Hematopoietic multipotent progenitor cell (in vitro differentiated cells): ENCODE measurements at places on chromosomes 11 and 22. TPM values are rescaled to one million over a fixed set of nuclear protein-coding genes. Genes with fewer than 3 reads are reported as not detected.

The BCO2 gene
- total RNA-seq, result 1.3 TPM

The RIC3 gene
- 5.7 TPM for total RNA-seq

The BBOX1 gene
- not detected for total RNA-seq

GRCh38 chr11:68266936-68267880, 4.6 kb downstream of the C11orf24 start:
- no peak for DNase-seq

DNA sequence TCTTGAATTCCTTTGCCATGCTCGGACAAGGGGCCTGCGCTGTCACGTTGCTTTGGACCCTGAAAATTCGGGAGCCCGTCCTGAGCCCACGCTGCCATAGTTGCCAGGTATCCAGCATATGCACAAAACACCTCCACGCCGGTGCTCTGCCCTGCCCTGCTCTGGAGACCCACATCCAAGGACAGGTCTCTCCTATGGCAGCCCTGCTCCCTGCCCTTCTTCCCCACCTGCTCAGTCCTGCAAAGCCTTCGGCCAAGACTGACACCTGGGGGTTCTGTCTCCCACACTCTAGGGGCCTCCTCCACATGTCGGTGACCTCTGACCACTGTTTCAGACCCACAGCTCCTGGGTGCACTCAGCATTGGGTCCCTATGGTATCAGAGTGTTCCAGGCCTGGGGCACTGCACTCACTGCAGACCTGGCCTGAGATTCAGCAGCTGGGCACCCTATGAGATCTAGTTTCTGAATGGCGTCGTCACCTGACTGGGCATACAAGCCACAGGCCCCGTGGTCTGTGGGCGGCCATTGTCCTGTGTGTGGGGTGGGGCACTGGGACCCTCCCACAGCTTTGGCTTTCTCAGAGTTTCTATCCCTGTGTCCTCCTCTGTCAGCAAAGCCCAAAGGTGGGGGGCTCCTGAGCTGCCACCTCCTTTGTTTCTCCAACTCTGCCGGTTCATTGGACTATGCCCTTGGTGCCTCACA, 2.0 kb upstream of the KRTAP5-6 start:
- DNase-seq, result no peak

DNA sequence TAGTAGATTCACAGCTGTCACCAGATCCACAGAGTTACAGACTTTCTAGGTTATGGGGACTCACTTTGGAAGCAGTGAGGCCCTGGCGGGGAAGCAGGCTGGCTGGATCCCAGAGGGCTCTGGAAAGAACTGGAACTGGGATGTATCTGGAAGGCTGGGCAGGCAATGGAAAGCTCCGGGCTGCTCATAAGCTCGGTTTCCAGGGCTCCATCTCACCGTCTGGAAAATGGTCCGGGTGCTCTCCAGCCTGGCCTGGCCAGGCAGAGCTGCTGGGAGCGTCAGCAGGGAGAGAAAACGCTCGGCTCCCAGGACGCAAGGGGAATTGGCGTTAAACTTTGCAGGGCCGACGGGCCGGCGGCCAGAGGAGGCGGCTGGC, 335 bp upstream of the SEZ6L start:
- DNase-seq, result no peak

- DNase-seq, result no peak
Observed at GRCh38 chr11:60879104-60879503, 11.8 kb downstream of the ZP1 start.

GRCh38 chr22:43449205-43449830, 37.5 kb downstream of the MPPED1 start:
- DNase-seq, result peak; percentile 18
